Renal cortical epithelial cell (primary cell): ENCODE measurements at places on chromosomes 16 and 17.

- DNase-seq, result no peak
Measured at GRCh38 chr17:74848656-74849399, 10.9 kb downstream of the GRIN2C start.

GRCh38 chr17:60933739-60934138, 256.1 kb downstream of the BCAS3 start:
- no peak for DNase-seq

DNA sequence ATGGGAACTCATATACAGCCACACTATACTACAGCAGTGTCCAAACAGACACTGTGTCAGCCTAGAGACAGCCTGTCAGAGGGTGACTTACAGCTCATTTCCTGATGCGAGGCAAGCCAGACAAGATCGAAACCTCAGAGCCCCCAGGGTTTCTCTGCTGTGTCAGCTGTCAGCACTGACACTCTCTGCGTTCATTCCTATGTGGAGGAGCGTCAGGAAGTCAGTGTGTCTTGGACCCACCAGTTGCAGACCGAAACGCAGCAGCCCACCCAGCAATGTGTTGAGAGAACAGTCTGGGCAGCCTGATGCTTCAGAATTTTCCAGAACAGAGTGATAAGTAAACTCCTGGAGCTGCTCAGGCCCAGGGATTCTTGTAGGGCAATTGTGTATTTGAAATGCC, 20.6 kb upstream of the MAPT start:
- DNase-seq, result no peak

GRCh38 chr17:77203436-77203835, 62.7 kb downstream of the SEC14L1 start:
- no peak for DNase-seq

GRCh38 chr17:2647957-2648356, 54.5 kb downstream of the PAFAH1B1 start:
- no peak for DNase-seq

DNA sequence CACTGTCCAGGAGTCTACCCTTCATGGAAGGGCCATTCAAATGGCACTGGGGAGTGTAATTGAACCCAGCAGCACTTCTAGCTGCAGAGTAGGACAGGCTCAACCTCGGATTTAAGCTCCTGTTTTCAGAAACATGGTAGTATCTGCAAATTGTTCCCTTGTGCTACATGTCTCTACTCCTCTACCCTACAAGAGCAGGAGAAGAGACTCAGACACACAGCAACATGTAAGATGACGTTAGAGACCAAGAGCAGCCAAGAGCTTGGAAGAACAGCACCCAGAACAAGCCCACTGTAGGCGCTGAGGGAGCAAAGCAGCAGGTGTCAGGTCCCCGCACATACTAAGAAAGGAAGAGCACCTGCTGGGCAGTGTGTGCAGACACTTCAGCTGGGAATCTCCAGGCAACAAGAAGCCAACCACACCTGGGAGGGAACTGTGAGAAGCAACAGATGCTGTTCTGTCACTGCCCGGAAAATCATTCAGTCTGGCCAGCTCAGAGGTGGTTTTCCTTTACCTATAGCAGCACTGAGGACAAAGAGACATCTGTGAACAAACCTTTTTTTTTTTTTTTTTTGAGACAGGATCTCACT, 35.6 kb upstream of the MNT start:
- DNase-seq, result no peak

GRCh38 chr16:49434733-49435132, 61.1 kb downstream of the C16orf78 start:
- no peak for DNase-seq

DNA sequence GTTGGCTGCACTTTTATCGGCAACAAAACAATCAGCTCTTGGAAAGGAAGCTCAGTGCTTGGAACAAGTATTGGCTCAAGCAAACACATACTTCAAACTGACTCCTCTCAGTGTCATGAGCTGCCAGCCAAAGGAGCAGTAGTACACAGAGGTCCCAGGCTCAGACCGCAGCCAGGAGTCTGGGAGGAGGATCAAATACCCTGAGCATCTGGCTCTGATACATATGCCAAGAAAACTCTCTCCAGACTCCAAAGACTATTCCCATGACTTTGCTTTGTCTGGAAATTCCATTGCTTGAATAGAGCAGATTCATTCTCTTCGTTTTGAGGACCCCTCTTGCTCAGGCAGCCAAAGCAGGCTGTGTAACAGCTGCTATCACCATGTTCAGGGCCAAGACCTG, 501.6 kb upstream of the PSMD7 start:
- no peak for DNase-seq

- no peak for DNase-seq
Measured at GRCh38 chr17:78130437-78131101, at the start of gene TMC8. TMC8 (plus strand) TSS chr17:78130771; CDS start chr17:78131589, 818 bp downstream.

DNA sequence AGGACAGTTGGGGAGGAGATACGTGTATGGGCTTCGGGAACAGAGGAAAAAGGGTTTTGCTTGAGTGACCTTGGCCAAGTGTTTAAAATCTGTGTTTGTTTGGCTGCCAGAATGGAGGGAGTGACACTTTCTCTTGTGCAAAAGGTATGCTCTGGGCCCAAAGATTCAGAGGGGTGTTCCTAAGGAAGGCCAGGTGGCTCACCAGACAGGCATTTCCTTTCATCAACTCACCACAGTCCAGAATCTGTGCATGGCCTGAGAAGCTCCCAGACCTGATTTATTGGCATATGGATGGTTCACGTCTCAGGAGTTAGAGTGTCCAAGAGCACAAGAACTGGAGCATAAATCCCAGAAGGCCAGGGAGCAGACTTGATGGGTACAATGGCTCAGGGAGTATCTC, 53.4 kb upstream of the NLK start:
- peak; percentile 62 for DNase-seq

- DNase-seq, result no peak
Measured at GRCh38 chr17:14203388-14203787, 33.3 kb downstream of the CDRT15 start.

- DNase-seq, result no peak
Measured at GRCh38 chr16:14101415-14101814, 30.3 kb downstream of the MRTFB start.

DNA sequence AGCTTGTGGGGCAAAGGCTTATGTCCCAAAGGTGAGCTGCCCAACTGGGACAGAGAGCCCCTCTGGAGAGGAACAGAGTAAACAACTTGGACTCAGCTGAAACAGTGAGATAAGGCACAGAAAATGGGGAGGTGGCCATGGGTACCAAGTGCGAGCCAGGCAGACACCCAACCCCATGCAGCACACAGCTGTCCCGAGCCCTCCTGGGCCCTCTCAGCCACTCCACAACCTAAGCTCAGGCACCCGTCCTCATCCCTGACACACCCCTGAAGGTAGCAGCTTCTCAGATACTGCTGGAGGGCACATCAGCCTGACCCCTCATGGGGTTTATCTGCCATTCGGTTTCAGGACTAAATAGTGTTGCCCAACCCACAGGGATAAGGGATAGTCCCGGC, 4.8 kb upstream of the GFOD2 start:
- no peak for DNase-seq

DNA sequence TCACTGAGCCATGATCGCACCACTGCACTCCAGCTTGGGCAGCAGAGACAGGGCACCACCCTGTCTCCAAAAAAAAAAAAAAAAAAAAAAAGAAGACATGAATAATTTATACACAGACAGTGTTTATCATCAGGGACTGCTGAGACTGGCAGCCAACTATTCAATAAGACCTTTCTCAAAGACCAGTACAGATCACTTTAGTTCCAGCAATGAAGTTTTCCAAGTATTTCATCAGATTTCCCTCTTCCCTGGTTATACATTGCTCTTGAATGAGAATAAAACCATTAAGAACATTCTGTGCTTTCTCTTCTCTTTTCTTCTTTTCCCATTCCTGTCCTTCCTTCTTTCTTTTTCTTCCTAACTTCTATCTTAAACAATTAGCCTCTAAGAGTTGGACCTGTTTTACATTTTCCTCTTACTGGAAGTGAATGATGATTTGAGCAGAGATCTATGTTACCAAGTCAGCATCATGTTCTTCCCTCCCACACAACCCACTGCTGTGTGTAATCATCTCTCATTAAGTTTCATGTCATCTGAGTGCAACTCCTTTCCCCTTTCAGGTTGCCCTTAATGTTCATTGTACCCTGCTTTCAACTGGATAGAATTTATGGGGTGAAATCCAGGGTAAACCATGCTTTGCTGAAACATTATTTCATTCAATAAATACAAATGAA, 35.9 kb upstream of the SMIM36 start:
- peak; percentile 15 for DNase-seq
